ENCODE measurements at places on chromosomes 2 and 18.

DNA sequence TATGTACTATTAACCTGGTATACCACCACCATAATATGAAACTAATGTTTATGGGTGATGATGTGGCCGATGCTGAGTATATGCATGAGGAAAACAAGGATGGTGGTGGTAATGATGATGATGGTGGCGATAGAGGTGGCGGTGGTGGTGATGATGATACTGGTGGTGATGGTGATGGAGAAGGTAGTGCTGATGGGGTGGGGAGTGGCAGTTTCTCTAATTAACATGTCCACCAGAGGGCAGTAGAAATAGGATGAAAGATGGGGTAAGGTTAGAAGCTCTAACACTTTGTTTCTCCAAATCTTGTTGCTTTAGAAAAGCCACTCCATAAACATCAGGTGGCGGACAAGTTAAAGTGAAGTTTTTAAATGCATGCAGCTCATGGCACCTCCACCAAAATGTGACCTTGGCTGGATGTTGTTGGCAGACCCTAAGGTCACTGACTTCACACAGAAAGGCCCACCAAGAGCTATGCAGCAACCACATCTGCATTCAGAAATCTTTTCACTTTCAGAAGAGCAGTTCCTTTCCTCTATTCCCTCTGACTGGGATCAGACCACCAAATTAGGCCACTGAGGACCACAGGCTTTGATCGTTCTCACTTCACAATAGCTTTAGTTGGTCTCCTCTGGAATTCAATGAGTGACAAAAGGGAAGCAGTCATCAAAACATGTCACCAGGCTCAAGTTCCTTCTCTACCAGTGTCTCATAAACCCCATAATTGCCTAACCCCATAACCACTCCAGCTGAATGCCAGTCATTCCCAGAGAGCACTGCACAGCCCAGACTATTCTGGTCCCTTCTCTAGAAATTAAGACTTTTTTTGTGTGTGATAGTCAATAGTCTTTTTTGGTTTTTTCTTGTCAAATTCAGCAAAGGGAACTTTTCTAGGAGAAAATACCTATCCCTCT is 7.5 kb upstream of the BCL11A start:
- no peak for DNase-seq

- no peak for DNase-seq
Measured at GRCh38 chr18:55861266-55861665, 273.3 kb upstream of the TCF4 start.

DNA sequence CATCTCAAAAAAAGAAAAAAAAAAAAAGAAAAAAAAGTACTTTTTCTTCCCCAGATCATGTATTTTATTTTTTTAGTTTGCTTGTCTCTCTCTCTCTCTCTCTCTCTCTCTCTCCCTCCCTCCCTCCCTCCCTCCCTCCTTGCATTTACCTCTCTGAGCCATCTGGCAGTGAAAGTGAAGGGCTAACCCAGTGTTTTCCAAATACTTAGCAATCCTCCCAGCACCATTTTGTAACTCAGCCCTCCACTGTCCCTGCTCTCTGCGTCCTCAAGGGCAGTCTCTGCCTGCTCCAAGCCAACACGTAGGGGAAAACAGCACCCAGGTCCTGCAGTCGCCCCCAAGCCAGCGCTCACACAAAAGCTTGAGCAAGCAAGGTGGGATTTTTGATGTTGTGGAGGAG is 19.6 kb upstream of the TEX44 start:
- no peak for DNase-seq

GRCh38 chr2:188235364-188235763 is 56.3 kb upstream of the GULP1 start:
- DNase-seq: no peak

GRCh38 chr2:151326554-151326953 is 30.8 kb upstream of the TNFAIP6 start:
- no peak for DNase-seq

DNA sequence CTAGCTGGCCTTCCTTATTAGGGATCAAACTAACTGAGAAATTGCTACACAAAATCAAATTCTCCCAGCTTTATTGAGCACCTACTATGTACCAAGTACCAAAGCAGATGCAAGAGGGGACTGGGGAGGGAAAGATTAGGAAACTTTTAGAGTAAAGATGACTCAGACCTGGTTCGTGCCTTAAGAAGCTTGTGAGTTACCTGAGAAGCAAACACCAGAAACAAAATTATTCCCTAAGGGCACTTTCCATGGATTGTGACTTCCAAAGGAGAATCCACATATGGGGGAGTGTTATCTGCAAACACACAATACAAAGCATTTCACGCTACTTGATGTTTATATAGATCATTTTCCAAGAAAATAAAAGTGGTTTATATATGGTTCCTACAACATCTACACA is 326.9 kb upstream of the HNRNPA3 start:
- no peak for DNase-seq

- DNase-seq: no peak
Measured at GRCh38 chr18:25661831-25662230, 309.9 kb upstream of the ZNF521 start.

- peak; percentile 63 for DNase-seq
Measured at GRCh38 chr2:120937686-120938044, 202.0 kb downstream of the GLI2 start.

DNA sequence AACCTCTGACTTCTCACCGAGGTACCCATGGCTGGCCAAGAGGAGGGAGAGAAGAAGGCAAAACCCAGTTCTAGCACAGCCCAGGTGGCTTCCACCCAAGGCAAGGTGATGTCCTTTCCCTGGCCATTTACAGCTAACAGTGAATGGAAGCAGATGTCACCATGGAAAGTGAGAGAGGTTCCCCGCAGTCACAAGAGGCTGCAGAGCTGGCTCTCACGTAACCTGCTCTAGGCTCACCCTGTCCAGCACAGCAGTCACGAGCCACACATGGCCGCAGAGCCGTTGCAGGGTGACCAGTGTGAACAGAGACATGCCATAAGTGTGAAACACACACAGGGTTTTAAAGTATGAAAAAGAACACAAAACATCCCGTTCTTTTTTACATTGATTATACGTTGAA is 169.4 kb downstream of the TNS1 start:
- no peak for DNase-seq

DNA sequence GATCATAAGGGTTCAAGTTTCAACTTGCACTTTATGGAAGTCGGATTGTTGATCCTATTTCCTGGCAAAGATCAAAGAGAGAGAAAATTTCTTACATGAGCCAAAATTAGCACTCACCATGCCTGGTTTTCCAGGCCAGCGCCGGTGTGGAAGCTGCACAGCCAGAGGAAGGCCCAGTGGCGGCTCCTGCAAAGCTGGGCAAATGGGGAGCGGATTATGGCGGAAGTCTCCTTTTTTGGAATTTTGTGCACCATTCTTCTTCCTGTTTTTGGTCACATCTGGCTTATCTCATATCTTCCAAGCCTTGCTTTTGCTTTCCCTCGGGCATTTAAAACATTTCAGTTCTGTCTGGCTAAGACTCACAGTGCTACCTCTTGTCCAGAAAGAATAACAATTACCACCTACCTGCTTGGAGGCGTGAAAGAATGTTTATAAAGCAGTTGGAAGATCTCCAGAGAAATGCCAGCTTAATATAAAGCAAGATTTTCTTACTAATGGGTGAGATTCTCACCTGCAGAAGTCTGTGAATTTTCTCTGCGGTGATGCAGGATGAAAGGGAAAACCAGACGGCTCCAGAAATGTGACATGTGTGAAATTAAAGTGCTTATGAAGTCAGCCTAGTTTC is 94.3 kb downstream of the ASAP2 start:
- DNase-seq: no peak

GRCh38 chr2:192484903-192485302 is 290.2 kb upstream of the TMEFF2 start:
- DNase-seq: no peak

GRCh38 chr2:11102956-11103860 is 52.1 kb upstream of the SLC66A3 start:
- DNase-seq: no peak

DNA sequence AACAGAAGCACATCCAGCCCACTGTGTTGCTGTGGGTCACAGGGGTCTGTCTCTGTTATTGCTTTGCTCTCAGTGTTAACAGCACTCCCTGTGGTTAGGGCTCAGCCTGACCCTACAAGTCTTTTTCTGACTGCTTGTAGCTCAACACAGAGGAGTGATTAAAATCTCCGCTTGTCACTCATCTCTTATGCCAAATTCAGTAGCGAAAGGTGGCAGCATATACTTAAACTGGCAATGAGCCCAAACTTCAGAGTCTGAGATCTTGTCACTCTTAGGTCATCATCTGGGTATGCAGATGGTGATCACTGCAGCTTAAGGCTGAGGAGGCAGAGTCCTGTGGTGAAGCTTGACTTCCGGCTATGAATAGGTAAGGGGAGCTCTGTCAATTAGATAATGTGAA is 63.3 kb upstream of the CSRNP3 start:
- no peak for DNase-seq

- no peak for DNase-seq
Measured at GRCh38 chr2:40396124-40396523, 55.8 kb downstream of the SLC8A1 start.

- no peak for DNase-seq
Measured at GRCh38 chr18:60962625-60963024, 370.6 kb upstream of the CDH20 start.

GRCh38 chr2:32844253-32844652 is 102.5 kb upstream of the LTBP1 start:
- DNase-seq: no peak

DNA sequence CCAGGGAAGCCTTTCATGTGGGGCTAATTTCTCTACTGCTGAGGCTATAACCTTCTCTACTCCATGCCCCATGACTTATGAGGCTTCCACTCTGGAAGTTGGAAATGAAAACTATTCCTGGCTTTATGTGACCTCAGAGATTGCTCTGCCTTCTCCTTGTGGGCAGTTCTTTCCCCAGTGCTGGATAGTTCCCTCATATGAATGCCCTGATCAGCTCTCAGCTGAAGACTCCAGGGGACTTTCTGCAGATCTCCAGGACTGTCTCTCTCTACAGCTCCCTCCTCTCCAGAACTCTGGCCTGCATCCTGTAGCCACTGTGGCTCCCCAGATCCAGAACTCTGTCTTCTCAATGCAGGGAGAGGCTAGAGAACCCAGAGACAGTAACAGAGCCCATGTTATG is 235.1 kb downstream of the SEPTIN10 start:
- DNase-seq: peak; percentile 2

DNA sequence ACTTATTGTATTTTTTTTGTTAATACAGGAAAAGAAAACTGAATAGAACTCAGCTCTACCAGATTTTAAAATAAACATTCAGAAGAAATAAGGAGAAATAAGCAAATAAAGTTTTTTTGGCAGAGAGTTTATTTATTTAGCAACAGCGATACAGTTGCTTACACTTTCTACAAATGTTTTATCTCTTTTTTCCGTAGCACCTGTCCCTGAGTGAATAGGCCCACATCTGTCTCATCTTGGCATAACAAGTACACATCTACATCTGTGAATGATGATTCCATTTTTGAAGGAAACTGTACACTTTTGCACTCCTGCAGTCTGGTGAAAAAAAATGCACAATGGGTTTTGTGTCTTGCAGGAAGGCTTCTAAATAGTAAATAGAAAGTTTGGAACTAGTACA is 783.6 kb upstream of the ZEB2 start:
- no peak for DNase-seq

Data from uterus (tissue), 4 donors.